NCI-H2081 treated with DMSO at 0.1 percent for 48 hours (cell line): ENCODE measurements at places on chromosomes 5 and 9.

DNA sequence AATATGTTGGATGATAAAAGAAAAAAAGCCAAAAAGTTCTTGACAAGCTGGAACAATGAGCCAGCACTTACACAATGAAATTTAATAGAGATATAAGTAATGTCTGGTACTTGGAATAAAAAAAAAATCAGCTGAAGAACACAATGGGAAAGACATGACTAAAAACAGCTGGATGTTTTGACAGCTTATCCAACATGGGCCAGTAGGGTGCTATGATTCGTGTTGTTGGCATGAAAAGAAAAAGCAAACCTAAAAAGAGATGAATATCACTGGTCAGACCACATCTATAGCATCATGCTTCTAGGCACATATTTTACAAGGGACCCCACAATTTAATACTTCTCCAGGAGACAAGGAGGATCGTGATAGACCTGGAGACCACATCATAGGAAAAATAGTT lies 175.3 kb downstream of the ARL15 start:
- no peak for DNase-seq

DNA sequence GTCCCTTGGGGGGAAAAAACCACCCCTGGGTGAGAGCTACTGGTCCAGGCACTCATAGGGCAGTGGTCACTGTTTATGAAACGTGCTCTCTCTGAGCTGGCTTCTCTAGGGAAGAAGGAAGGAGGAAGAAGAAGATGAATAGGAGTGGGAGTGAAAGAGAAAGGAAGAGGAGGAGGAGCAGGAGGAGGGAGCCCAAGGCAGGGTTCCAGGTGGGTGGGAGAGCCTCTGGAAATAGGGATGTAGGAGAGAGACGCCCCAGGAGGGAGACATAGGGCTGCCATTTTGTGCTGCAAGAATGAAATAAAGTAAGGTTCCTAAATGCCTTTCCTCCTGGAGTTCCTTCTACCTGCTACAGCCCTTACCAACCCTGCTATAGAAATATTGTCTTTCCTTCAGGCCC lies 65.7 kb downstream of the PCDH1 start:
- DNase-seq, result no peak

GRCh38 chr5:62475072-62475471 lies 62.5 kb downstream of the IPO11 start:
- no peak for DNase-seq

GRCh38 chr9:130880599-130881220 lies 15.9 kb downstream of the QRFP start:
- no peak for DNase-seq
